ENCODE measurements at places on chromosomes 7 and 10. TPM values are rescaled to one million over a fixed set of nuclear protein-coding genes. Genes with fewer than 3 reads are reported as not detected.

Gene PDZD7
- 0.55 TPM for total RNA-seq

Gene DLG5
- 30.6 TPM for total RNA-seq

Gene DLX6
- total RNA-seq: not detected

Gene BMPER
- 4.6 TPM for total RNA-seq

Gene MKLN1
- 73.4 TPM for total RNA-seq

Gene GATA3
- 5.5 TPM for total RNA-seq

Gene TMEM236
- 3.0 TPM for total RNA-seq

Gene SPDYE2
- total RNA-seq: not detected

Gene ANXA8L1
- total RNA-seq: not detected

Gene FAM171A1
- 36.2 TPM for total RNA-seq

Gene EVX1
- total RNA-seq: 0.13 TPM

Measured in mesenteric fat pad (tissue), 1 donor.